ENCODE measurements at places on chromosomes 3 and 15.

DNA sequence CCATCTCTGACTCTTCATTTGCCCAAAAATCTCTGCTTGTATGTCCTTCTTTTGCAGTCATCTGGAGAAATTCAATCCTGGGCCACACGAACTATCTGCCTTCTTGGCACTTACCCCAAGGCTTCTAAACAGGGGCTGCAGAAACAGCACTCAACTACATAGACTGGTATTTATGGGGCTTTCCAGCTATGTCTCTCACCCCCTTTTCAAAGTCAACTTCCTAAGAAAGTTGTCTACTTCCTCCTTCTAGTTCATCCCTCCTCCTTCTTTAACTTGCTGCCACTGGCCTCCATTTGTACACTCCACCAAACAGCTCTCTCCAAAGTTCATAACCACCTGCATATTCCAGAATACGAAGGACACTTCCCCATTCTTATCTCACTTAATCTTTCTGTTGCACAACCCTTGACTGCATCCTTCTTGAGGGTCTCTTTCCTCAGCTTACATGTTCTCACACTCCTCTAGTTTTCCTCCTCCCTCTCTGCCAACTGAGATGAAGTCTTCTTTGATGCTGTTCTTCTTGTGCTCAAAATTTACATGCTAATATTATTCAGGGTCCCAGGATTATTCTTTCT is 55.2 kb downstream of the PLD1 start:
- no peaks in the 10 kb centered on the region for H3K27me3 ChIP-seq
- no peaks in the 10 kb centered on the region for H3K36me3 ChIP-seq
- no peaks in the 10 kb centered on the region for H3K4me1 ChIP-seq
- no peak overlapping the region for H3K4me3 ChIP-seq
- DNase-seq: no peak

GRCh38 chr15:23069496-23070166 is 30.3 kb upstream of the TUBGCP5 start:
- no peaks in the 10 kb centered on the region for H3K4me1 ChIP-seq
- no peak overlapping the region for H3K4me3 ChIP-seq
- no peak overlapping the region for H3K27ac ChIP-seq
- no peaks in the 10 kb centered on the region for H3K36me3 ChIP-seq

GRCh38 chr15:64429448-64429847 is 30.9 kb upstream of the ZNF609 start:
- no peaks in the 10 kb centered on the region for H3K4me1 ChIP-seq
- no peak overlapping the region for H3K4me3 ChIP-seq
- H3K27me3 ChIP-seq: no peaks in the 10 kb centered on the region
- no peak for DNase-seq

DNA sequence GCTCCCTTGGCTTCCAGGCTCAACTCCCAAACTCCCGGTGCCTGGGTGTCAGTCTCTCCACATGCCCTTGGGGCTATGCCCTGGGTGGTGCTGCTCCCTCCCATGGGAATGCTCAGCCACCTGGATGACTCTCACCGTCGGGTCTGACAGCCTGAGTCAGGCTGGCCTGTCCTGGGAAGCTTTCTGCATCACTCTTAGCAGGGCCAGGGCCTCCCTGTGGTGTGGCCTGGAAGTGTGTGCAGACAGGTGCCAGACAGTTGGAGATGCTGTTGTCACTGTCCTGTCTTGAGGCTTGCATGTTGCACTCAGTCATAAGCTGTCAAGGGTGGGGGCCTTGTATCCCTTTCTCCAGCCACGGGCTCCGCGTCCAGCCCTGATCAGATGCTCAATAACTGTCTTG is 71.7 kb downstream of the GABRG3 start:
- H3K36me3 ChIP-seq: no peaks in the 10 kb centered on the region
- H3K27ac ChIP-seq: no peak overlapping the region
- H3K4me1 ChIP-seq: no peaks in the 10 kb centered on the region

GRCh38 chr15:85692873-85693272 is 101.9 kb downstream of the KLHL25 start:
- no peaks in the 10 kb centered on the region for H3K4me1 ChIP-seq
- peak overlapping the region; percentile 58 for H3K27ac ChIP-seq
- H3K4me3 ChIP-seq: no peak overlapping the region
- peaks cover 38% of the 10 kb centered on the region for H3K36me3 ChIP-seq
- H3K27me3 ChIP-seq: no peaks in the 10 kb centered on the region

DNA sequence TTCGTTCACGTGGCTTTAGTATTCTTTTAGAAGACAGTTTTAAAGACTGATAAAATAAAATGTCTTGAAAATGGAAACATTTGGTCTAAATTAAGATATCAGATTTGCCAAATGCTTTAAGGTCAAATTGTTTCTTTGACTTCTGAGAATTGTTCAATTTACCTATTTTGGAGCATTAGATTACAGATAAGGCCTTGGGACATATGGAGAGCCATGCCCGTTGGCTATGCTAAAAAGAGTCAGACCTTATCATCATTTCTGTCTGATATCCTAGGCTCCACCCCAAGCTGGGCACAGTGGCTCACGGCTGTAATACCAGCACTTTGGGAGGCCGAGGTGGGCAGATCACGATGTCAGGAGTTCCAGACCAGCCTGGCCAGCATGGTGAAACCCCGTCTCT is 13.0 kb downstream of the ZNF445 start:
- no peaks in the 10 kb centered on the region for H3K4me1 ChIP-seq
- no peak overlapping the region for H3K27ac ChIP-seq
- no peaks in the 10 kb centered on the region for H3K27me3 ChIP-seq

DNA sequence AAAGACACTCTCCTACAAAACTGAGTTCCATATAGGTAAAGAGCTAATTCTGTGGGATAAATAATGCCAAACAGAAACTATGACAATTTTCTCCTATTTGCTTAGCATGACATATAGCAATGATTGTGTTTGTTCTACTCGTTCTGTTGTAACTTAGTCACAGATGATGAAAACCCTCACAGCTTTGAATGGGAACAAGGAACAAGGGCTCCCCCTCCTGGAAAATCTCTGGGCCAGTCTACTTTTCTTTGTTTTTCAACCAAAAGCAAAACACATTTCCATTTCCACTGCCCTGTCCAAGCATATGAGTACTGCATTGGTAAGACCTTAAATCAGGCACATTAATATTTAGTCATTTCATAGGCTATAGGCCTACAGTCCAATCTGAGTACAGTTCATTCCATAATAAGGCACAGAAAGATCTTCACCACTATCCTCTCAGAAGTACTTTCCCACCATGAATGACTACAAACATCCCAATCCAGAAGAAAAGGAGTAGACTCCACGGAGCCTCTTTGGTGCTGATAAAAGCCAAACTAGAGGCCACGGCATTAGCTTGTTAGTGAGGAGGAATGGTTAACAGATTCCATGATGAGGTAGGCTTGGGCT is 67.1 kb downstream of the ATP8B4 start:
- no peak for DNase-seq
- H3K4me3 ChIP-seq: no peak overlapping the region
- no peaks in the 10 kb centered on the region for H3K27me3 ChIP-seq

DNA sequence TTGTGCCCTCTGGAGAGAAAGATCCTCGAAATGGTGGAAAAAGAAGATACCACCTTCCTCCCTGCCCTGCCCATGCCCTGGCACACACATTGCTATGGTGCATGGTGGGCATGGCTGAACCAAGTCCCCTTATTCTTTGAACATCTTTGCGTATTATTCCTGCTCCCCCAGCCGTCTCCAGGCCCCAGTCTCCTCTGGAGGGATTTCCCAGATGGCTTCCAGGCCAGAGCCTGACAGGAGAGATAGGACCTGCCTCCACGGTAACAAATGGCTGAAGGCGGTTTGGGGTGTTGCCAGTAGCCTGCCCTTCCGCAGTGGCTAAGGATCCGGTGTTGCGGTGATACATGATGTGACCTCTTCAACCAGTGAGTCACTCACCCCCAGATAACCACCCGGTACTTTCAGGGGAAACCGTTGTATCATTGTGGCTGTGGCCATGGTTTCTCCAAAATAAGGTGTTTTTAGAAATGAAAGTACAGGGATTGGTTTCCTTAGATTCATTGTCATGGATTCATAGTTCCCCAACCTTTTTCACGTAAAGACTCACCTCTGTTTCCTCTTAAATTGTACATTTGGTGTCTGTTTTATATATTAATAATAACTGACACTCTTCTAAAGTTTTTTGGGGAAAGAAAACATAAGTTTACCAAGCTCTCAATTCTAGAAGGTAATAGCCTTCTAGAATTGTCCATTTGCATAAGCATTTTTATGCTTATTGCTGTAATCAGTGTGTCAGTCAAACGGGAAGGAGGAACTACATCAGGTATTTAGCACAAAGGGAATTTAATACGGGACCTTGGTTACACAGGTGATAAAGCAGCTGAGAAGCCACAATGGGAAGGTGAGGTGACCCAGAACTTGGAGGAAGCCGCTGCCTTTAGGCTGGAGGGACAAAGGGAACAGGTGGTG is 25.9 kb downstream of the SMAD3 start:
- H3K4me3 ChIP-seq: no peak overlapping the region
- H3K36me3 ChIP-seq: peaks cover 10% of the 10 kb centered on the region
- peaks cover 50% of the 10 kb centered on the region for H3K4me1 ChIP-seq
- no peaks in the 10 kb centered on the region for H3K27me3 ChIP-seq
- DNase-seq: no peak

DNA sequence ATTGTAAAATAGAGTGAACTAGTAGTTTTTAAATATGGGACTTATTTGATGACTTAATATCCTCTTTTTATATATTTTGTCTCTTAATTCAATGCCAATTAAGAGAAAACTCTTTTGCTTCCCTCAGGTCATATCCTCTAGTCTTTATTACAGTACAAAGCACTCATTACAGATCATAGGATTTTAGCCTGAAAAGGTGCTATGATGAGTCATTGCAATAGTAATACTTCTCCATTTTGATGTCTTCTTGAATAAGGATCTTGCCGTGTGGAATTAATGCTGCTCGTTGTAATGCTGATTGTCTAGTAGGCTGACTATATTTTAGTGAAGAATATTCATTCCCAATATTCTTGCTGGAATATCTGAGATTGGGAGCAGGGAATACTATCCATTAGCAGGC is 612.2 kb upstream of the GOLIM4 start:
- H3K36me3 ChIP-seq: no peaks in the 10 kb centered on the region
- H3K4me3 ChIP-seq: no peak overlapping the region
- no peaks in the 10 kb centered on the region for H3K27me3 ChIP-seq
- no peak for DNase-seq
- no peak overlapping the region for H3K27ac ChIP-seq
- no peaks in the 10 kb centered on the region for H3K4me1 ChIP-seq

DNA sequence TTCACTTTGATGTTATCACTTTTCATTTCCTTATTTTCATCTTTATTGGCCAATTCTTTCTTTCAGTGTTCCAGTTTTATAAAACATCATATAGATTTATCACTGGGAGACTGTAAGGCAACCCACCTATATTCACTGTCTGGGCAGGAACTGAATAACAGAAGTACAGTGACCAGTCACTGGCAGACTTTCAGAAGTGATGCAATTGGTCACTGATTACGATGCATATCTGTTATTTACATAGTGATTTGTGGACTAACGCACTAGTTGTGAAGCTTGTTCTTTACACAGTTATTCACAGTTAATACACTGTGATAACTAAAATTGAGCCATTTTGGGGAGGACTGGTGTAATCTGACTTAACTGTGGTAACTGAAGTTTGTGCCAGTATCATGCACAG is 190.2 kb upstream of the DPH6 start:
- no peak for DNase-seq
- H3K27me3 ChIP-seq: no peaks in the 10 kb centered on the region
- no peak overlapping the region for H3K4me3 ChIP-seq
- H3K27ac ChIP-seq: no peak overlapping the region
- no peaks in the 10 kb centered on the region for H3K4me1 ChIP-seq

- no peaks in the 10 kb centered on the region for H3K36me3 ChIP-seq
- H3K27me3 ChIP-seq: no peaks in the 10 kb centered on the region
- DNase-seq: no peak
- H3K27ac ChIP-seq: no peak overlapping the region
Measured at GRCh38 chr3:167559924-167560323, 86.1 kb upstream of the SERPINI2 start.

- H3K27me3 ChIP-seq: no peaks in the 10 kb centered on the region
- no peaks in the 10 kb centered on the region for H3K36me3 ChIP-seq
- DNase-seq: no peak
- no peak overlapping the region for H3K4me3 ChIP-seq
Measured at GRCh38 chr3:120497336-120497735, 46.5 kb upstream of the FSTL1 start.

DNA sequence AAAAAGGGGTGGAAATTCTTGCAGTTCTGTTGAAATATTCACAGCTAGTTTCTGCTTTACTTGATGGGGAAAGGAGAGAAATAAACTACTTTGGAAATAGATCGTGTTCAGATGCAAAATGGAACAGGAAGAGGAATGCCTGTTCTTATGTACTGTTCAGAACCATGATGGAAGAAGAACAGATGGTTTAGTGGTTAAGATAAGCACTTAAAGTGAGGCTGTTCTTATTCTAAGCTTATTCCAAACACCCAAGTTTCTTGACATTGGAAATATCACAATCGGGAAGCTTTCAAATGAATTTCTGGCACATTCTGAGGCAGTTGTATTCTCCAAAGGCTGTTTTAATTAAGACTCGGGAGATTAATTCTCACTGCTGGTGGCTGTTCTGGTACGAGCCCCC is 228.5 kb downstream of the LSAMP start:
- H3K27me3 ChIP-seq: no peaks in the 10 kb centered on the region
- no peaks in the 10 kb centered on the region for H3K4me1 ChIP-seq
- no peak for DNase-seq
- no peak overlapping the region for H3K27ac ChIP-seq

GRCh38 chr3:48885753-48886152 is 12.9 kb downstream of the SLC25A20 start:
- no peak for DNase-seq
- H3K27ac ChIP-seq: no peak overlapping the region
- H3K4me3 ChIP-seq: no peak overlapping the region
- H3K4me1 ChIP-seq: no peaks in the 10 kb centered on the region
- H3K36me3 ChIP-seq: peaks cover 49% of the 10 kb centered on the region
- H3K27me3 ChIP-seq: no peaks in the 10 kb centered on the region

DNA sequence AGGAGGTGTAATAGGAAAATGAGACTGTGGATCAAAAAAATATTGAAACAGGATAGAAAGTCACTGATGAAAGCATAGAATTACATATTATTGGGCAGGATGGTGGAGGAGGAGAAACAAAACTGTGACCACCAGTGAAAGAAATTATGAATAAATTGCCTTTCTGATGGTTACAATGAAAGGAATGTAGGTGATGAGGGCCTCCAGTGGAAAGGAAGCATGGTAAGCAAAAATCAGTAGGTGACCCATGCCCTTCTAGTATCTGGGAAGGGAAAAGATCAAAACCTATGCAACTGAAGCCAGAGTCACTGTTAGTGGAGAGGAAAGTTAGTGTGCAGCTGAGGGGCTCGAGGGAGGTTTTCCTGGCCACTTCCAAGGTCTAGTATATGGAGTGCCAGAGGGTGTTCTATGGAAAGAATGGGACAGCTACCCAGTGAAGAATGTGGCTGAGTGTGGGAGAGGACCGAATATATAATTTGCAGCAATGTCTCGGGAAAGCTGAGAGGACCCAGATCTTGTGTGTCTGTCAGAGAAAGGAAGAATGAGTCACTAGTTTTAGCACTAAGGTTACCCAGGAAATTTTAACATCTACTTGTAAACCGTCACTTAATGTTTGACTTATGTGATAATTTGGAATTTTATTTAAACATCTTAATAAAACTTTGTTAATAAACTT is 146.2 kb downstream of the NFKBIZ start:
- H3K27me3 ChIP-seq: no peaks in the 10 kb centered on the region
- no peak for DNase-seq
- no peak overlapping the region for H3K27ac ChIP-seq
- H3K4me3 ChIP-seq: no peak overlapping the region
- no peaks in the 10 kb centered on the region for H3K4me1 ChIP-seq

- no peak overlapping the region for H3K4me3 ChIP-seq
- DNase-seq: peak; percentile 76
- no peak overlapping the region for H3K27ac ChIP-seq
- H3K27me3 ChIP-seq: no peaks in the 10 kb centered on the region
Measured at GRCh38 chr3:129233538-129233937, 15.9 kb upstream of the COPG1 start.

- no peak for DNase-seq
- no peaks in the 10 kb centered on the region for H3K36me3 ChIP-seq
- H3K27ac ChIP-seq: no peak overlapping the region
- H3K4me1 ChIP-seq: no peaks in the 10 kb centered on the region
Measured at GRCh38 chr15:73081321-73081958, 29.2 kb downstream of the NEO1 start.

All from ascending aorta (tissue), 2 donors.